Bronchial epithelial cell (primary cell): ENCODE measurements at places on chromosomes 6 and 20.

DNA sequence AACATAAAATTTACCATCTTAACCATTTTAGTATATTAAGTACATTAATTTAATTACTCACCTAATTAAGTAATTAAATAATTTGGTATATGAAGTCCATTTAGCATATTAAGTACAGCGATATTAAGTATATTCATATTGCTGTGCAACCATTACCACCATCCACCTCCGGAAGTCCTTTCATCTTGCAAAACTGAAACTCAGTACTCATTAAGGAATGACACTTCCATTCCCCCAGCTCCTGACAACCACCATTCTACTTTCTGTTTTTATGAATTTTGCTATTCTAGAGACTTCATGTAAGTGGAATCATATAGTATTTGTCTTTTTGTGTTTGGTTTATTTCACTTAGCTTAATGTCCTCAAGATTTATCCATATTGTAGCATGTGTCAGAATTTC, 61.1 kb upstream of the GTSF1L start:
- no peak for DNase-seq

GRCh38 chr6:22804620-22805261, 235.4 kb downstream of the HDGFL1 start:
- DNase-seq, result no peak

DNA sequence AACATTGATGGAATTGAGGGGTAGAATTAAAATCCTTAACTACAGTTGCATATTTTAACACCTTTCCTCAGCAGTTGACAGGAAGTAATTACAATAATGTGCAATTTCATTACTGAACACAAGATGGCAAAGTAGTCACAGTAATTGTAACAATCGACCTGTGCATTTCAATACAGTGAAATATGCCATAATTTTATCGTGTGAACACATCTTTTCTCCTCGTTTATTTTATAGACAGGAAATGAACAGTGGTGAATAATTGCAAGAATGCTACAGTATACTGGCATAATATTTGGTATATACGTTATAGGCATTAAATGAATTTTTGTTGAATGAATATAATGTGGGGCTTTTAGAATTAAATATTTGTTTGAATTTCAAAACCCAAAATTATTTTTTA, 25.0 kb downstream of the CYB5R4 start:
- peak; percentile 66 for DNase-seq

DNA sequence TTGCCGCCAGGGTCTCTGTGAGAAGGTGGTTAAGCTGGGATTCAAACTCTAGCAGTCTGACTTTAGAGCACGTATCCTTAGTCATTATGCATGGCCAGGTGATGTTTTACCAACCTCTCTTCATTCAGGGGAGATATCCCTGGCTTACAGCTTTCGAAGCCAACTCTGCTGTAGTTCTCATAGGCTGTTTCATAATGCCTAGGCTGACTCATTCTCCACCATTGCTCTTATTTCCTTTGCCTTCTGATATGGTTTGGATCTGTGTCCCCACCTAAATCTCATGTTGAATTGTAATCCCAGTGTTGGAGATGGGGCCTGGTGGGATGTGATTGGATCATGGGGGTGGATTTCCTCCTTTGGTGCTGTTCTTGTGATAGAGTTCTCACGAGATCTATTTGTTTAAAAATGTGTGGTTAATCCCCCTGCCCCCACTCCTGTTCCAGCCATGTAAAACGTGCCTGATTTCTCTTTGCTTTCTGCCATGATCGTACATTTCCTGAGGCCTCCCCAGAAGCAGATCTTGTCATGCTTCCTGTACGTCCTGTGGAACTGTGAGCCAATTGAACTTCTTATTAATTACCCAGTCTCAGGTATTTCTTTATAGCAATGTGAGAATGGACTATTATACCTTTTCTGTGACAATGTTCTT, 94.6 kb upstream of the MAN1A1 start:
- peak; percentile 55 for DNase-seq

DNA sequence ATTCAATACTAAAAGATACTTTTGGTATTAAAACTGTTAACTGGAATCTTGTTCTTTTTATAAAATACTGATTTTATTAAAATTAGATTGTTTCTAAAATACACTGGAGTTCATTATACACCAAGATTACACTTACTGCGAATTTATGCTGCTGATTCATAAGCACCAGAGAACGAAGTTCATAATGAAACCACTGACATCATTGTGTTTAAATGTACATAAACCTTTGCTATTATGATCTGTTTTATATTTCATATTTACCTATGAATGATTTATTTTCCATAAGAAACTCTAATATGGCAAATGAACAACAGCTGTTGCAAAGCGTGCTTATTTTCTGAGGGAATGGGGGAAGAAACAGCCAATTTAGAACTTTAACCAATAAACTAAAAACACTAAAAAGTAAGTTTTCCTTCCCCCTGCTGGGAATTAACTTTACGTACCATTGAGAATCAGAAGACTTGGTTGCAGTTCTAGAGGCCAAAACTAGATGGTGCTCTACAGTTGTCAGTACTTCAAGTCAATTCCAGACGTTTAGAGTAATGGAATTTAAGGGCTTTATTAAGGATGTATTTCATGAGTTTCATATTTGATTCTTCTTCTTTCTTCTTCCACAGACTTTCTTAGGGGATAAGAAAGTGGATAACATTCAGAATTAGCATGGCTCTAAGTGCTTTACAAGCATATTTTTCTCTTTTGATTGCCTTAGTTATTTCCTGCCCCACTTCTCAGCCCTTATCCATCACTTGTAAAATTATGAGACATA, 30.8 kb upstream of the COL19A1 start:
- DNase-seq, result peak; percentile 78
